GM04503 (cell line): ENCODE measurements at places on chromosomes 13 and 19.

DNA sequence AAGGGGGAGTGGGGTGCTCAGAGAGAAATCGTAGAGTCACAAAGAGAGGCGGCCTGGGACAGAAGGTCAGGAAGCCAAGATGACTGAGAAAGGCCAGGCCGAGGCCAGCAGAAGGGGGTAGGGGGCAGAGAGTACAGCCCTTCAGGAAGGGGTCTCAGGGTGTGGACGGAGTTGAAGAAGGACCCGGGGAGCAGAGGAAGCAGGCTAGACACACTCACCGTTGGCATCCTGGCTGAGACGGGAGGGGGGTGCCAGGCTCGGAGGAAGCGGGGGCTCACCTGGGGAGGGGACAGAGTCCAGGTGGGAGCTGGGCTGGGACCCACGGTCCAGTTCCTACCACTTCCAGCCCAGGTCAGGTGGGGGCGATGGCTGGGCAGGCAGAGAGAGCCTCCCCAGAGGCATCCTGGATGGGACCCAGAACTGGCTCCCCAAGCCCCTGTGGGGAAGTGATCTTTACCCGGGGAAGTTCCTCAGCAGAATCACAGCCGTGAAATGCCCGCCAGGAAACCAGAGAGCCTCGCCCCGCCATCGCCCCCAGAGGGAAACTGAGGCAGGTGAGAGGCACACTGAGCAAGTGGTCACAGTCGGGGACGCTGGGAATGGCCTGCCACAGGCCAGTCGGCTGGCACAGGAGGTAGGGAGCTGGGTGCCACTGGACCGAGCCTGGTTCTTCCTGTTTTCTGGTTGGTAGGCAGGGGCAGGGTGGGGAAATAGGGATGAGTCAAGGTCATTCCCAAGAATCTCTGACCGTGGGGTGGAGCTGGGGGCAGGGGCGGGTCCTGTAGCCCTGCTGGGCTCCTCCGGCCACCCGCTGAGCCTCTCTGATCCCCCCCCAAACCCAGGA lies 1.4 kb downstream of the MATK start:
- no peak for DNase-seq

DNA sequence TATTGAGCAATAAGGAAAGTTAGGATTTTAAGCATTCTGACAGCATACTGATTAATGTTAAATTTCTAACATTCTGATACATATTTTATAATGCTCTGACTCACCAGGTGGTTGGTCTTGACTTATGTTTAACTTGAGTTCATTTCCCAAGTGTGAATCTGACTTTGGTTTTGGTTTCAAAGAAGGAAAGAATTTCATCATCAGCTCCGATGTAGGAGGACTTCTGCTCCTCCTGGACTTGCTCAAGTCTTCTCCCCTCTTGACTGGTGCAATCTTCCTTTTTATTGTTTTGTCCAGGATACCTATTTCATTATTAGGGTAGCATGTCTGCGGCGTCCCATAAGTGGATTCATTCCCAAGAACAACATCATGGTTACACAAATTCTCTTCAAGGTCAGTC lies 141.3 kb downstream of the RNF17 start:
- DNase-seq = peak; percentile 3

- DNase-seq = no peak
Observed at GRCh38 chr13:113938716-113939115, 35.2 kb downstream of the C13orf46 start.

- no peak for DNase-seq
Observed at GRCh38 chr13:114315074-114315785, 927 bp downstream of the CHAMP1 start.

- peak; percentile 90 for DNase-seq
Observed at GRCh38 chr13:42720113-42720857, 61.1 kb upstream of the FAM216B start.

GRCh38 chr13:60032851-60033250 lies 130.9 kb downstream of the DIAPH3 start:
- peak; percentile 31 for DNase-seq

DNA sequence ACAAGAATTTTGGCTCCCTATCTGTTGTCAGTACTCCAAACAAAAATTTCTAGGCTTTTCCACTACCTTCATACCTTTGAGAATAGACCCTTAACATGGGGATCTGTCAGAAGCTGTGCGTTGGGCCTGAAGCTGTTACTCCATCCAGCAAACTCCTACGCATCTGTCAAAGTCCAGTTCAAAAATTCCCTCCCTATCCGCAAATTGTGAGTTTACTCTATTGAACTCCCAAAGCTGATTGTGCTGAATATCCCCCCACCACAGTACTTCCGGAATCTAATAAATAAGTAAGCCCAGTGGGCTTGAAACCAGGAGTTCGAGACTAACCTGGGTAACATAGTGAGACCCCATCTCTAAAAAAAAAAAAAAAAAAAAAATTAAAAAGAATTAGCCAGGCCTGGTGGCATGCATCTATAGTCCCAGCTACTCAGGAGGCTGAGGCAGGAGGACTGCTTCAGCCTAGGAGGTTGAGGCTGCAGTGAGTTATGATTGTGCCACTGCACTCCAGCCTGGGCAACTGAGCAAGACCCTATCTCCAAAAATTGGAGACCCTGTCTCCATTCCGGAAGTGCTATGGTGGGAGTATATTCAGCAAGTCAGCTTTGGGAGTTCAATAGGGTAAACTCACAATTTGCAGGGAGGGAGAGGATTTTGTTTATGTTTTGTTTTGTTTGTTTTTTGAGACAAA lies 930 bp upstream of the FBN3 start:
- no peak for DNase-seq

GRCh38 chr19:11578258-11579142 lies 1.1 kb upstream of the ACP5 start:
- DNase-seq = no peak

DNA sequence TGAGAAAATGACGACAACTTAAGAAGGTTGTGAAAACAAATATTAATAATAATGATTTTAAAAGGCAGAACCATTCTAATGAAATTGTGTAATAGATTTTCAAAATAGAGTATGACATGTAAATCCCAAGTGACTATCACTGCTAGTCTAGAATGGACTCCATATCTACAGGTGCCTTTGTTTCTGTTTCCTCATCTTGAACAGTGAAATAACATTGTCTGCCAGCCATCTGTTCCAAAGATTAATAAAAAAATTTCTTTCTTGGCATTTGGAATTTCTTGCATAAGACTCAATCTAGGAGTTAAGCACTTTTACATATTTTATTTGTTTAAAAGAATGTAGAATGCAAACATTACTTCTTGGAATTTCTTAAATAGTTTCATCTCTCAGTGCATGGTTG lies 520.1 kb upstream of the ARGLU1 start:
- DNase-seq = no peak

DNA sequence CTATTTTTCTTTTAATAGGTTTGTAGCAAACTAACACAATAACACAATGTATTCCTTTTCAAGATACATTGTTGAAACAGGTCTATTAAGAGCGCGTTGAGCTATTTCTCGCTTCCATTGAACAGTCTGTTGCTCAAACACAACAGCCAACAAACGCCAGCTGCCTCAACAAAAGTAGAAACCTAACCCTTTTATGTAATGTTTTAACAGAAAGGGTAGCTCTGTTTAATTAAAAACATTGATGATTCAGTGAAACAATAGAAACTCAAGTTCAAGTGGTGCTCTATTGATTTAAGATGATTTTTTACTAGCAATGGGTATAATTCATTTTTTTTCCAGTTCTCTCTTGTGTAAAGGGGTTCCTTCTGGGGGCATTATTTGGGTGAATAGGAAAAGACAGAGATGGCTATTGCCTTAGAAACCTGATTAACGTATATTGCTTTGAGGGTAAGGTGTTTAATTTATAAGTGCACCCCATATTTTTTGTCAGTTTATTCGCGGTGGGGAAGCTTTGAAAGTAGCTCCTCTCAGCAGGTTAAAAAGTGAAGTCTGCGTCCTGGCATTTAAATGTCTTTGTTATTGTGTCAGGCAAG lies 14.9 kb downstream of the ZIC2 start:
- no peak for DNase-seq

DNA sequence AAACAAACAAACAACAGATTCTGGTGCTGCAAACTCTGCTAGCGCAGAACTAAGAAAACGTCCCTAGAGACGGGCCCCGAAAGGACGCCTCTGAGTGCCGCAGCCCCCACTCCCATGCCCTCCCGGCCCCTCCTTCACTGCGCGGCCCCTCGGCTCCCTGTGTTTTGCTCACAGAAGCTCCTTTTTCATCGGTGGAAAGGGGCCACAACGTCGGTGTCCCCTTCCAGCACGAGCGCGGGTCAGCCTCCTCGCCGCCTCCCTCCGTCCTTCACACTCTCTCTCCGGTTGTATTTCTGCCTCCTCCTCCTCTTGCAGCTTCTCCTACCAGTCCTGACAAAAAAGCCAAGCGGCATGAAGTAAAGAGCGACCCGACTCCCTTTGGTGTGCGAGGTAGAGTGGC lies 14.8 kb upstream of the F7 start:
- no peak for DNase-seq
